Left colon (tissue), 2 donors: ENCODE measurements at places on chromosomes 11 and 22. TPM values are rescaled to one million over a fixed set of nuclear protein-coding genes. Genes with fewer than 3 reads are reported as not detected.

The FXYD2 gene
- total RNA-seq: 0.61 TPM

DNA sequence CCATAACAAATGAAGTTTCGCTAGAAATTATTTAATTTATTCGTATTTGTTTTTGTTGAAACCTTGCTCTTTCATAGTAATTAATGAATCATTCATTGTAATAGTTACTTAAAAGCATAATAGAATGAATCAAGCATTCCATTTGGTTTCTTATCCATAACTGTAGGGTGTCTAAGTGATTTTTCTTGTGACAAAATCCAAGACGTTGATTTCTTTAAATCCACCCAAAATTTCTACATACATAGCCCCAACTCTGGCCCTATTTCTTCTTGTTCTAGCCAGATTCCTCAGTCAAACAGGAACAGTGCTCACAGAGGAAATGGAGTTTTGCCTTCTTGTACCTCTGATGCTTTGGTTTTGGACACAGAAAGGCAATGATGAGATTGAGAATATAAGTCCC, 25.5 kb downstream of the UBASH3B start:
- no peak for DNase-seq

DNA sequence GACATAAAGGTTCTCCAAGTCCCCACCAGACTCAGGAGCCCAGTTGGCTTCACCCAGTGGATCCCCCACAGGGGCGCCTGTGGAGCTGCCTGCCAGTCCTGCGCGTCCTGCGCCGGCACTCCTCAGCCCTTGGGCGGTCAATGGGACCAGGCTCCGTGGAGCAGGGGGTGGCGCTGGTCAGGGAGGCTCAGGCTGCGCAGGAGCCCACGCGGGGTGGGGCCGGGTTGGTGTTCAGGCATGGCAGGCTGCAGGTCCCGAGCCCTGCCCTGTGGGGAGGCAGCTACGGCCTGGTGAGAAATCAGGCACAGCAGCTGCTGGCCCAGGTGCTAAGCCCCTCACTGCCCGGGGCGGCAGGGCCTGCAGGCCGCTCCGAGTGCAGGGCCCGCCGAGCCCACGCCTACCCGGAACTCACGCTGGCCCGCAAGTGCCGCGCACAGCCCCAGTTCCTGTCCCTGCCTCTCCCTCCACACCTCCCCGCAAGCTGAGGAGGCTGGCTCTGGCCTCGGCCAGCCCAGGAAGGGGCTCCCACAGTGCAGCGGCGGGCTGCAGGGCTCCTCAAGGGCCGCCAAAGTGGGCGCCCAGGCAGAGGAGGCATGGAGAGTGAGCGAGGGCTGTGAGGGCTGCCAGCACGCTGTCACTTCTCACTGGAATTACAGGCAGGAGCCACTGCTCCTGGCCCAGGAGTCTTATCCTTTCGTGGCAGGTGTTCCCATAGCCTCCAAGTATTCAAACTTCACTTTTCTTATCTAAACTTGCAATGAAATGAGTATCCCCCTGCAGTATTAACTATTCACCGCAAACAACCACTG, 22.8 kb upstream of the ZBTB44 start:
- DNase-seq: no peak

GRCh38 chr11:124890683-124891372, 6.8 kb downstream of the ROBO4 start:
- no peak for DNase-seq

GRCh38 chr22:22073769-22074561, 91.4 kb upstream of the TOP3B start:
- no peak for DNase-seq

DNA sequence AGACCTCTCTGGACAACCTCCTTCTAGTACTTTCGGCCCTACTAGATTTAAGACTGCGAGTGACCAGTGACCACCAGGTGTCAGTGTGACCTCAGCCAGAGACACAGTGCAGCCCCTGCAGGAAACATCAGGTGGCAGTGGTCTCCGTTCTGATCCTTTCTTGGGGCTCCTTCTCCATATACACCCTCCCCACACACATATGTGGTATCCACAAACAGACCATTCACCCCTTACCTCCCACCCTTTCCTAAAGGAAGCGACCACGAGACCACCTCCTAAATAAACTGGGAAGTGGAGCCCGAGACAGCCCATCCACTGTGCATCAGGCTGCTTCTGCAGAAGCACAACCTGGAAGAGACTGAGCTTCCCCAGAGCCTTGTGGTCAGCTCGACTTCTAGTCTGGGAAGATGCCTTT, 38.5 kb upstream of the CYP2D6 start:
- DNase-seq: peak; percentile 55

GRCh38 chr11:119380160-119380826, 1.2 kb downstream of the USP2 start:
- DNase-seq: no peak

GRCh38 chr11:74754507-74755252, 6.0 kb downstream of the RNF169 start:
- DNase-seq: no peak
